Esophagus squamous epithelium (tissue), 5 donors: ENCODE measurements at places on chromosomes 5 and 9.

GRCh38 chr5:179766021-179766725 lies 27.6 kb upstream of the LTC4S start:
- DNase-seq: no peak

GRCh38 chr9:135514342-135515082 lies 6.7 kb upstream of the LCN1 start:
- no peak for DNase-seq

GRCh38 chr5:79566896-79567295 lies 45.3 kb upstream of the TENT2 start:
- no peak for DNase-seq

DNA sequence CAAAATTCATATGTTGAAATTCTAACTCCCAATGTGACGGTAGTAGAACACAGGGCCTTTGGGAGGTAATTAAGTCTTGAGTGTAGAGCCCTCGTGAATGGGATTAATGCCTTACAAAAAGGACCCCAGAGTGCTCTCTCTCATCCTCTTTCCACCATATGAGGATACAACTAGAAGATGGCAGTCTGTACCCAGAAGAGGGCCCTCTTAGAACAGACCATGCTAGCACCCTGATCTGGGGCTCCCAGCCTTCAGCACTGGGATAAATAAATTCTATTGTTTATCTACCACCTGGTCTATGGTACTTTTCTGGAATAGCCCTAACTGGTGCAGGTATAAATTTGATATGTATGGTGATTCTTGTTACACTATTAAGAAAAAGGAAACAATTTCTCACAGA lies 332.3 kb downstream of the BRINP1 start:
- no peak for DNase-seq

- no peak for DNase-seq
These were observed 303.0 kb upstream of the GRIA1 start for GRCh38 chr5:153187503-153187902.

GRCh38 chr9:133455936-133456335 lies 3.8 kb upstream of the CACFD1 start:
- no peak for DNase-seq

GRCh38 chr5:126107381-126107780 lies 315.8 kb upstream of the GRAMD2B start:
- no peak for DNase-seq

DNA sequence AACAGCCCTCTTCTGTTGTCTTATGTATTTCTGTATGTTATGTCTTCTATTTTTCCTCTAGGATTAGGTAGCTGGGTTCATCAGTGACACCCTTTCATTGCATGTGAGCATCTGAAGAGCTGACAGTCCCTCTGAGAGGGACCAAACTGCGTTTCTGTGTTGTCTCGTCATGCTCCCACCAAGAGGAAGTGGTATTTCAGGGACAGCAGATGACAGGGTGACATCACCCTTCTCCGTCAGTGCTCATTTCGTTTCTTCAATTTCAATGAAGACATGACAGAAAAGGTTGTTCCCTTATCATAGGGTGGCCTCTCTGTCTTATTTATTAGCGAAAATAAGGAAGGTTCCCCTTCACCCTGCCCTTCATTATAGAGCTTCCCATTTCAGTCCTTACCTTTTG lies 225.9 kb upstream of the NR4A3 start:
- DNase-seq: no peak

DNA sequence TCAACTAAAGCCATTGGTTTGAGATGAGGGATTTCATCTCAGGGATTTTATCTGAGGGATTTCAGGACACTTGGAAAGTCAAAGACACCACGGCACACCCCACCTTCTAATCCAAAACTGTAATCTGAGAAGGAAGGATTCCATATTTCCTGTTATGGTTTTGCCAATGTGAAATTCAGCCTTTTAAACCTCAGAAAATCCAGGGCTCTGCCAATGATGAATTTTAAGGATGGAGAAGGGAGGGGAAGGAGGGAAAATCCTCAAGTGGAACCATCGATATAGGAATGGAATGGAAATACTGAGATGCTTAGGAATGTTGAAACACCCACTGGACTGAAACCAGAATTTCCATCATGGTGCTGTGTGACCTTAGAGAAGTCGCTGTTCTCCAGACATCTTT lies 5.3 kb downstream of the C1QTNF3 start:
- DNase-seq: no peak

- no peak for DNase-seq
These were observed 174.5 kb upstream of the ADAMTSL1 start for GRCh38 chr9:18299449-18299848.

- DNase-seq: no peak
These were observed 82.5 kb upstream of the LMNB1 start for GRCh38 chr5:126694403-126694802.

GRCh38 chr5:97420646-97421045 lies 237.6 kb upstream of the RIOK2 start:
- DNase-seq: no peak

DNA sequence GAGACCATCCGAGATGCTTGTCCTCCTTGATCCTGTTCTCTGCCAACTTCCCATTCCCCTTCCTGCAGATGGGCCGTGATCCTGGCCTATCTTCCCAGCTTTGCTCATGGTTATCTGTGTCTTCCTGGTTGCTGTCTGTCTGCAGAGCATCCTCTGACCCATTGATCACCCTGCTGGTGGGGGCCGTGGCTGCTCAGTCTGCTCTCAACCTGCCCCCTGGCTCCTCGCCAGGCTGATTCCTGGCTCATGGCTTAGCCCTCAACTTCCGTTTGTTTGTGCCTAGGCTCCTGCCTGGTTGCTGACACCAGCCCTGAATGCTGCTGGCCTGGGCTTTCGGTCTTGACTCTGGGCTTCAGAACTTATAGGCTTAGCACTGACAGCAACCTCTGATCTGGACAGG lies 67.1 kb upstream of the SMIM15 start:
- DNase-seq: no peak

- no peak for DNase-seq
These were observed 134.7 kb upstream of the SLIT3 start for GRCh38 chr5:169435506-169436229.

- no peak for DNase-seq
These were observed 43.3 kb downstream of the PRELID2 start for GRCh38 chr5:145791866-145792265.

DNA sequence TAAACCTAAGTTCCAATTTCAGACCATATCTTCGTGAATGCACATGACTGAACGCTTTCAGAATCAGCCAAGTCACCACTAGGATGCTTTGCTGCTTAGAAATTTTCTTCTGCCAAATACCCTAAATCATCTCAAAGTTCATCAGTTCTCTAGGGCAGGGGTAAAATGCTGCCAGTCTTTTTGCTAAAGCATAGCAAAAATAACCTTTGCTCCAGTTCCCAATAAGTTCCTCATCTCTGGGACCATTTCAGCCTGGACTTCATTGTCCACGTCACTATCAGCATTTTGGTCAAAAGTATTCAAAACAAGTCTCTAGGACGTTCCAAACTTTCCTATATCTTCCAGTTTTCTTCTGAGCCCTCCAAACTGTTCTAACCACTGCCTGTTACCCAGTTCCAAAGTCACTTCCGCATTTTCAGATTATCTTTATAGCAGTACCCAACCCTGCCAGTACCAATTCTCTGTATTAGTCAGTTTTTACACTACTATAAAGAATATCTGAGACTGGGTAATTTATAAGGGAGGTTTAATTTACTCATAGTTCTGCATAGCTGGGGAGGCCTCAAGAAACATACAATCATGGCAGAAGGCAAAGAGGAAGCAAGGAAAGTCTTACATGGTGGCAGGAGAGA lies 74.8 kb downstream of the NR3C1 start:
- no peak for DNase-seq

- peak; percentile 21 for DNase-seq
These were observed at the start of gene SEMA6A for GRCh38 chr5:116574367-116575325. SEMA6A (minus strand) TSS chr5:116574823; CDS start chr5:116504944, 69,879 bp downstream.

DNA sequence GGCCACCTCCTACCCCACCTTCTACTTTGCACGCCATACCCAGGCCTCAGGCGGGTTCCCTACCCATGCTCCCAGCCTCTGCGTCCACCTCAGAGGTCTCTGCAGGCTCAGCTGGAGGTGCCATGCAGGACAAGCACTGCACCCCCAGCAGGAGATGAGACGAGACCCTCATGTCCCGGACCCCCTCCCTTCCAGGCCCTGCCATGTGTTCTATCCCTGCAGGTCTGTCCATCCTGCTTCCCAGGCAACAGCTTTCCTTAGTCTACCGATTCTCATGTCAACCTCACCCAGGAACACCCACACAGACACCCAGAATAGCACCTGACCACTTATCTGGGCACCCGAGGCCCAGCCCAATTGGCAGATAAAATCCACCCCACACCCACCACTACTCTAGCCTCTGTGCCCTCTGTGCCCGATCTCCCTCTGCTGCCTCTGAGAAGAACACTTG lies 52.1 kb downstream of the SEMA4D start:
- DNase-seq: no peak
